ENCODE measurements at places on chromosomes 11 and 22. TPM values are rescaled to one million over a fixed set of nuclear protein-coding genes. Genes with fewer than 3 reads are reported as not detected.

The OR51B4 gene
- total RNA-seq: not detected

The ZNF280B gene
- 1.5 TPM for total RNA-seq

The TECTA gene
- 0.04 TPM for total RNA-seq

The MUC2 gene
- total RNA-seq: 0.59 TPM

The KRTAP5-10 gene
- not detected for total RNA-seq

The DGCR6 gene
- total RNA-seq: 0.97 TPM

The CST6 gene
- total RNA-seq: not detected

The OR52N4 gene
- not detected for total RNA-seq

The DRD4 gene
- 0.26 TPM for total RNA-seq

The VPREB1 gene
- not detected for total RNA-seq

The SOX10 gene
- not detected for total RNA-seq

The RTN4R gene
- 10.0 TPM for total RNA-seq

The TBX1 gene
- 5.7 TPM for total RNA-seq

The NCF4 gene
- total RNA-seq: not detected

The RASD2 gene
- total RNA-seq: 1.1 TPM

The CNGA4 gene
- not detected for total RNA-seq

The AQP11 gene
- total RNA-seq: 1.3 TPM

The OLFML1 gene
- total RNA-seq: not detected

The FGF19 gene
- 0.09 TPM for total RNA-seq

The DGKZ gene
- total RNA-seq: 55.1 TPM

The OR2AG1 gene
- not detected for total RNA-seq

The OR6T1 gene
- total RNA-seq: not detected

The PANX3 gene
- total RNA-seq: not detected

The CATSPER1 gene
- total RNA-seq: 1.2 TPM

The SAA4 gene
- total RNA-seq: not detected

The SEC14L6 gene
- total RNA-seq: not detected

The KCNQ1OT1 gene
- 0.07 TPM for total RNA-seq

The PSMC3 gene
- total RNA-seq: 201 TPM

The PATZ1 gene
- 22.0 TPM for total RNA-seq

The SAA1 gene
- 0.91 TPM for total RNA-seq

Data from A549 treated with ZK216348 at 1 μM for 4 hours (cell line).